Upper lobe of right lung (tissue), 1 donor: ENCODE measurements at places on chromosomes 11 and 22. TPM values are rescaled to one million over a fixed set of nuclear protein-coding genes. Genes with fewer than 3 reads are reported as not detected.

GRCh38 chr11:115700496-115700895 is 196.3 kb upstream of the CADM1 start:
- H3K27me3 ChIP-seq = no peaks in the 10 kb centered on the region
- H3K27ac ChIP-seq = no peak overlapping the region
- H3K4me1 ChIP-seq = no peaks in the 10 kb centered on the region
- DNase-seq = no peak

GRCh38 chr11:115606498-115607220 is 102.4 kb upstream of the CADM1 start:
- H3K4me3 ChIP-seq = no peak overlapping the region
- no peak overlapping the region for H3K27ac ChIP-seq
- no peak for DNase-seq
- H3K36me3 ChIP-seq = no peaks in the 10 kb centered on the region
- H3K4me1 ChIP-seq = peaks cover 7% of the 10 kb centered on the region

GRCh38 chr22:22728382-22728781 is 84.0 kb downstream of the GGTLC2 start:
- H3K27ac ChIP-seq = no peak overlapping the region
- no peak overlapping the region for H3K4me3 ChIP-seq
- DNase-seq = no peak
- H3K4me1 ChIP-seq = no peaks in the 10 kb centered on the region
- no peaks in the 10 kb centered on the region for H3K36me3 ChIP-seq

DNA sequence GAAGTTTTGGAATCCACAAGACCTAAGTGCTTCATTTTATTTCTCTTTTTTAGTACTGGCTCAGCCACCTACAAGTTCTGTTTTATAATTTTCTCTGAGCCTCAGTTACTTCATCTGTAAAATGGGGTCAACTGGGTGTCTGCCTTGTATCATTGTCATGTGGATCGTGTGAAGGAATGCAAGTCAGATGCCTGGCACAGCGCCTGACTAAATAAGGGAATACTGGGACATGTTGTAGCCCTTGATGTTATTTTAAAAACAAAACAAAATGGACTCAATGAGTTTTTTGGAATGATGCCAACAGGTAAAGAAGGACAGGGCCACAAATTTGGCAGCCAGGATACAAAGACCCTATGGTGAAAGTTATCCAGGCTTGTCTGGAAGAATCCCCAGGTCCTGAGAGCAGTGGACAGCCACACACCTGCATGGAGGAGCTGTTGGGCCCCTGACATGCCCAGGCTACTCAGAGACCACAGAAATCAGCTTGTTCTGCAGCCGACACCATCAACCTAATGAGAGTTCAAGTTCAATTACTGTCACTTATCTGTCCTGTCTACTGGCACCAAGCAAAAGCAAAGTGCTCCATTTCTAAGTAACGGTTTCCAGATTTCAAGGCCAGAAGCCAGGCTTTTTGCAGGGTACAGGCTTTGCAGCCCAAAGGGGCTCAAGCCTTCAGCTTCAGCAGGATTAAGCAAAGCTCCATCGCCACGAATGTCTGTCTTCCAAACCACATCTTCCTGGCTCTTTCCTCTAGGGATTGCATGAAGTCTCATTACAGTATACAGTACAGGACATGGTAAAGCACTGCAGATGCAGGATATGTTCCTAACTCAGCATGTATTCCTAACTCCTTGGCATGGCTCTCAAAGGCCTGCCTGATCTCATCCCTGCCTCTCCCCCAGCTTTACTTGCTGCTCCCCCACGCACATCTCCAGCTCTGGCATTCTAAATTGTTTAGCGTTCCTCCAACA is 18.4 kb downstream of the DKK3 start:
- H3K36me3 ChIP-seq = no peaks in the 10 kb centered on the region
- no peak overlapping the region for H3K4me3 ChIP-seq
- H3K27ac ChIP-seq = no peak overlapping the region
- no peaks in the 10 kb centered on the region for H3K27me3 ChIP-seq

Gene RFPL2
- not detected for total RNA-seq

Gene GLYATL1B
- not detected for total RNA-seq

GRCh38 chr11:1845561-1846452 is 7.0 kb downstream of the TNNI2 start:
- H3K36me3 ChIP-seq = no peaks in the 10 kb centered on the region
- H3K4me1 ChIP-seq = peaks cover 23% of the 10 kb centered on the region
- DNase-seq = no peak
- no peaks in the 10 kb centered on the region for H3K27me3 ChIP-seq
- peak overlapping the region; percentile 74 for H3K27ac ChIP-seq

Gene C22orf31
- total RNA-seq = not detected

- no peaks in the 10 kb centered on the region for H3K27me3 ChIP-seq
- H3K27ac ChIP-seq = no peak overlapping the region
- no peaks in the 10 kb centered on the region for H3K36me3 ChIP-seq
- H3K4me1 ChIP-seq = no peaks in the 10 kb centered on the region
- H3K4me3 ChIP-seq = no peak overlapping the region
These were observed 413.6 kb downstream of the TBC1D22A start for GRCh38 chr22:47176026-47176389.

Gene KRTAP5-9
- total RNA-seq = not detected

- H3K27me3 ChIP-seq = no peaks in the 10 kb centered on the region
- no peak overlapping the region for H3K4me3 ChIP-seq
- H3K27ac ChIP-seq = no peak overlapping the region
These were observed 194.7 kb downstream of the BRD1 start for GRCh38 chr22:49633010-49633324.

Gene MS4A18
- not detected for total RNA-seq

Gene CCDC89
- 1.2 TPM for total RNA-seq

GRCh38 chr11:44833877-44834452 is 107.2 kb downstream of the TSPAN18 start:
- no peak overlapping the region for H3K27ac ChIP-seq
- no peak overlapping the region for H3K4me3 ChIP-seq
- peaks cover 2% of the 10 kb centered on the region for H3K4me1 ChIP-seq
- DNase-seq = no peak
- H3K27me3 ChIP-seq = no peaks in the 10 kb centered on the region

DNA sequence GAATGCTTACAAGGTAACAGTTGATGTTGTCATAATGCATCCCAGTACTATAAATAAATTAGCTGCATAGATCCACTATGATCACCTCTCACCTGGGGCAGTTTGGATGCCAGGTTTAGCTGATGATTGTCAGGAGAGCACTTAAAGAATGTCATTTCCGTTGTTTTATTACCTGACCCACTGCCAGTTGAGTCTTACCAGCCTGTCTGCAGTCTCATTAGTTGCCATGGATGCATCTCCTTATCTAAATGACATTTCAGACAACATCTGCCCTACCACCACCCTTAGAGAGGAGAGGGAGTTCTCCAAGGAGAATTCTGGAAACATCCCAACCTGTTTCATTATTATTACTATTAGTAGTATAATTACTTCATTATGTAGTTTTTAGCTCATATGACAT is 339.1 kb upstream of the API5 start:
- H3K4me3 ChIP-seq = no peak overlapping the region
- no peaks in the 10 kb centered on the region for H3K4me1 ChIP-seq
- H3K27ac ChIP-seq = no peak overlapping the region

GRCh38 chr11:26914968-26915367 is 78.9 kb upstream of the FIBIN start:
- no peak overlapping the region for H3K27ac ChIP-seq
- no peak for DNase-seq
- H3K4me3 ChIP-seq = no peak overlapping the region
- H3K36me3 ChIP-seq = no peaks in the 10 kb centered on the region
- H3K27me3 ChIP-seq = no peaks in the 10 kb centered on the region

DNA sequence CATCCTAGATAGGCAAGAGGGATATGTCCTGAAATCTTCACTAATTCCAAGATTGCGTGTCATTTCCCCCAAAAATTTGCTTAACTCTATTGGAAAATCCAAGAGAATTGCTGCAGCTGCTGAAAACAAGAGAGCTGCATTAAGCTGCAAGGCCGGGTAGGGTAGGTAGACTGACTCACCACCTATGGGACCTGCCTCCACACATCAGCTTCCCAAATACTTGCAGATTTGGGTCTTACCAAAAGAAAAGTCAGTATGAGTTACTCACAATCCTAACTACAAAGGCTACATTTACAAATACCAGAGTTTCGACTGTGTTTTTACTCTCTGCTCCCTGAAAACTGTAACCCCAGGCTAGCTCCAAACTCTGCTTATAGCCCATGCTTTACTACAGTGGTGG is 142.5 kb upstream of the TEAD1 start:
- H3K4me3 ChIP-seq = no peak overlapping the region
- peaks cover 9% of the 10 kb centered on the region for H3K4me1 ChIP-seq
- DNase-seq = no peak
- H3K36me3 ChIP-seq = peaks cover 11% of the 10 kb centered on the region

Gene FJX1
- total RNA-seq = 5.9 TPM

Gene SLC25A45
- total RNA-seq = 11.5 TPM

GRCh38 chr11:47216121-47216798 is 1.5 kb downstream of the DDB2 start:
- H3K27ac ChIP-seq = peak overlapping the region; percentile 95
- no peak for DNase-seq
- H3K27me3 ChIP-seq = no peaks in the 10 kb centered on the region
- H3K36me3 ChIP-seq = peaks cover 22% of the 10 kb centered on the region
- H3K4me3 ChIP-seq = peak overlapping the region; percentile 81

DNA sequence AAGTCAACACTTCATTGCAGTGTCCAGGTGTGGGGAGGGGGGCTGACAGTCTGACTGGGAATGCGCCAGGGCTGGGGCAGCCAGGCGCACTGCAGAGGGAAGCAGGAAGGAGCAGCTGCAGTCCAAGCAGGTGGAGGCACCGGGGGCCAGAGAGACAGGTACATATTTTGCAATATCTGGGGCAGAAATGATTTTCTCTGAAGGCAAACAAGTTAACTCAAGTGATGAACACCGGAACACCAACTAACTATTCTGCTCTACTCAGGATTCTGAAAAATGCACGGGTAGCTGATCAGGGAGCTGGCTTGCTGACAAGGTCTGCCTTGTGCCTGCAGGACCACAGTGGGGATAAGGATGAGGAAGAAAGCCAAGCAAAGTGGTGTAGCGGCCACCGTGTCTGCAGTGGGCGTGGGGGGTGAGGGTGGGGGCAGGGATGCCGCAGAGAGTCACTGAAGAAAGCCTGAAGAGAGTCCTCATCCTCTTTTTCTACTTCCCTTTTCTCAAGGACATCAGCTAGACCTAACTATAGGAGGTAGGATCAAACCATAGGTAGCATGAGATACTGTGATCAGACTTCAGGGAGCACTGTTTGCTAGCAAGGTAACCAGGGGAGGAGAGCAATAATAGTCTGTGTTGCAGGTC is 83.4 kb downstream of the SCN3B start:
- no peak for DNase-seq
- H3K4me1 ChIP-seq = no peaks in the 10 kb centered on the region

DNA sequence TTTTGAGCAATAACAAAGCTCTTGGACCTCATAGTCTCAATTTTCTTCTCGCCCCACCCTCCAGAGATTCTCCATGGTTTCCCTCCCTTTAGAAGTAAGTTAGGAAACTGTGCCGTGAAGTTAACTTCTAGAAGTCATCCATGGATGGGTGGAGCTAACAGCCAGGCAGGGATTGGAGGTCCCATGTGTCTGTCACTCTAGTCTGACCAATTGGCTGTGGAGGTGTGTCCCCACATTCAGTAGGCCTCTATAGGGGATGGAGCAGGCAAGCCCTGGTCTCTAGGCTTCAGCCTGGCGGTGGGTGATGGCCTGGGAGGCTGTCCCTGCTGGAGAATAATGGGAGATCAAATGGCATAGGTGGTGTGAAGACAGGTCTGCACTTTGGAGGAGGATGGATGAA is 50.7 kb downstream of the TP53I11 start:
- DNase-seq = no peak
- no peaks in the 10 kb centered on the region for H3K36me3 ChIP-seq
- H3K27me3 ChIP-seq = no peaks in the 10 kb centered on the region
- H3K27ac ChIP-seq = no peak overlapping the region
- no peaks in the 10 kb centered on the region for H3K4me1 ChIP-seq

Gene CARD16
- 74.0 TPM for total RNA-seq

DNA sequence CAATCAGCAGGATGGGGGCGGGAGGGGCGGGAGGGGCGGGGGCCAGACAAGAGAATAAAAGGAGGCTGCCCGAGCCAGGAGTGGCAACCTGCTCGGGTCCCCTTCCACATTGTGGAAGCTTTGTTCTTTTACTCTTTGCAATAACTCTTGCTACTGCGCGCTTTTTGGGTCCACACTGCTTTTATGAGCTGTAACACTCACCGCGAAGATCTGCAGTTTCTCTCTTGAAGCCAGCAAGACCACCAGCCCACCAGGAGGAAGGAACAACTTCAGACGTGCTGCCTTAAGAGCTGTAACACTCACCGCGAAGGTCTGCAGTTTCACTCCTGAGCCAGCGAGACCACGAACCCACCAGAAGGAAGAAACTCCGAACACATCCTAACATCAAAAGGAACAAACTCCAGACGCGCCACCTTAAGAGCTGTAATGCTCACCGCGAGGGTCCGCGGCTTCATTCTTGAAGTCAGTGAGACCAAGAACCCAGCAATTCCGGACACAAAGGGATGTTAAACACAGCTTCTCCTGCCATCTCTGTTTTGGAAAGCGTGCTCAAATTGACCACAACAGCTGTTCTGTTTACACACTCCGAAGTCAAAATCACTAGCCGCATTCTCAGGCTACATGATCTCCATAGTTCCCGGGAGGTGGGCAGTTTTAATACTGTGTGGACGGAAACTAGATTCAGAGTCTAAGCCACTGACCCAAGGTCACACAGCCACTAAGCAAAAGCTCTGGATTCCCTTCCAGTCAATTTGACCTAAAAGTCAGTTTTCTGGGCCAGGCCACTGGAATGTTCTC is 11.9 kb downstream of the PLAAT2 start:
- no peaks in the 10 kb centered on the region for H3K27me3 ChIP-seq
- no peak overlapping the region for H3K27ac ChIP-seq
- peaks cover 7% of the 10 kb centered on the region for H3K36me3 ChIP-seq
- H3K4me3 ChIP-seq = no peak overlapping the region

Gene SELENOH
- total RNA-seq = 103 TPM

Gene SCUBE1
- total RNA-seq = 36.0 TPM

DNA sequence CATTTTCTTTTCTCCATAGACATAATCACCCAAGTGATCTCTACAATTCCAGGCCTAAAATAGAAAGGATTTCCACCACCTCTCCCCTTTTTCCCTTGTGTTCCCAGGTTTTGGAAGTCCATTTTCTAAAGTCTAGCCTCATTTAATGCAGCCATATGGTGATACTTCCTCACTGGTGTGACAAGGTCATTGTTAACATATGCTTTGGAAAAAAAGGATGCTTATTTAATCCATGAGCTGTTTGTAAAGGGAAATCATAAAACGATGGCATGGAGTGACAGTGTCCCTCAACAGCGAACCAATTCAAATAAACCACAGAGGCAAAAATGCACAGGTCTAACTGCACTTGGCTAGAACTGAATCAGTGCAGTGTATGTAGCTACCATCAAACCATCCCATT is 26.6 kb downstream of the GRIA4 start:
- no peak for DNase-seq
- no peak overlapping the region for H3K4me3 ChIP-seq
- no peak overlapping the region for H3K27ac ChIP-seq
- no peaks in the 10 kb centered on the region for H3K4me1 ChIP-seq

Gene PDE3B
- total RNA-seq = 28.5 TPM

DNA sequence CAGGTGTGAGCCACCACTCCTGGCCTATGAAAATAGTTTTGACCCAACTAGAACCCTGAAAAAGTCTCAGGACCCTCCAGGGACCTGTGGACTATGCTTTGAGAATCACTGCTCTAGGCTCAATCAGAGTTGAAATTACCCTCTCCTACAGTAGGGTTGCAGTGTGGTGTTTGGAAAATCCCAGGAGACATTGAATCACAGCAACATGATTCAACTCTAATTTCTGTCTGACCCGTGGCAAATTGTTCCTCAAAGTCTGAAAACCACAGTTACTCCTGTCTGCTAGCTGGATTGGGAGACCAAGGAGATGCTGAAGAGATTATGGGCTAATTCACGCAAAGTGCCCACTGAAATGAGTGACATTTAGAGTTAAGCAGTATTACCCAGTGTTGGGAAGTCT is 5.4 kb upstream of the MTMR3 start:
- no peaks in the 10 kb centered on the region for H3K36me3 ChIP-seq
- H3K4me3 ChIP-seq = no peak overlapping the region
- DNase-seq = no peak
